ENCODE measurements at places on chromosomes 7 and 10.
A peak's percentile ranks its signal among the peaks of the same experiment; 100 is the strongest.

- DNase-seq, result no peak
Observed at GRCh38 chr10:77539147-77539935, 98.3 kb downstream of the KCNMA1 start.

DNA sequence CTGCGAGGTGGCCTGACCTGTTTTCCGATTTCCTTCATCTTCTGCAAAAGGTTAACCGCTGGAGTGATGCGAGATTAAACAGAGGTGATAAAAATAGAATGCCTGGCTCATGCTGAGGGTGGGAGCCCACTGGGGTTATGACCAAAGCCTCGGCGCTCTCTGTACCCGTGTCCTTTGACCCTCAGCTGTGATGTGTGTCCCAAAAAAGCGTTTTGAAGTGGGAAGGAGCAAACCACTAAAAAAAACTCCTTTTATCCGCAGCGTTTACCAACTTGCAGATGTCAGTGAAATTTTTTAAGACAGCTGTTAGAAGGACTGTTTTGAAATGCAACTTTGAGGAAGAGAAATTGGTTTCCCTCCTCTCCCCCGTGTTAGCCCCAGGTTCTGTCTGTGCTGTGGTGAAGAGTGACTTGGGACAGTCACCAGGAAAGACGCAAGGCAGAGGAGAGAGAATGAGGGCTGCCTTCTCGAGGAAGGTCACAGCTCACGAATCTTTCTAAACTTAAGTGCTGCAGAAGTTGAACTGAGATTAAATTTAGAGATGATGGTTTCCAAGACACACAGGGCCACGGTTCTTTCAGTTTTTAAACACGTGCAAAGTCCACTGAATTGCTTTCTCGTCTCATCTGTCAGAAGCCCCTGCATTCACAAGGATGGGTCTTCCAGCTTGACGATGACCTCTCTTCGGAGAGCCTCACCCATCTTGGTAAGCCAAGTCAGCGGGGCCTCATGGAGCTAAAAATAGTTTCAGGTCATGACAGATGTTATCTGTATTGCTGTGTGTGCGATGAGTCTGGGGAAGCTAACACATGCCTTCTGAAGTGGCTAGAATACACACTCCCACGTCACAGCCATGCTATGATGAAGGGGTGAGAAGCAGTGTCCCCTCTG lies 27.6 kb downstream of the AMZ1 start:
- no peak for DNase-seq

- no peak for DNase-seq
Observed at GRCh38 chr7:30246392-30246791, 38.0 kb upstream of the ZNRF2 start.

- DNase-seq, result no peak
Observed at GRCh38 chr7:144534196-144534595, 130.7 kb upstream of the NOBOX start.

DNA sequence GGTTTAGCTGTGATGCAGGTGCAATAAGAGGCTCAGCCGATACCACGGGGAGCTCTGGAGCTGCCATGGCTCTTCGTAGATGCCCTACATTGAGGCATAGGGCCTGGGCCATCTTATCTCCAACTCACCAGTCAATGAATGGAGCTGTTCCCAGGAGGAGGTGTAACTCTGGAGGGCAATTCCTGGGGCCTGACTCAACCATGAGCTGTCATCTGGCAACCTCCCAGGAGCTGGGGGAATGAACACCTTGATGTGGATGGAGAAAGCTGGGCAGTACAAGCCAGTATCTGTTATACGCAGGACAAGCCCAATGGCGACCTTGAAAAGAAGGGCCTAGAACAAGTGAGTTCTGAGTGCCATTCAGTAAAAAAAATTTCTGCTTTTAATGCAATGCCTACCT lies 224.0 kb upstream of the PLXDC2 start:
- DNase-seq, result peak; percentile 12

- no peak for DNase-seq
Observed at GRCh38 chr7:112779667-112780066, 10.5 kb downstream of the TMEM168 start.

- DNase-seq, result no peak
Observed at GRCh38 chr10:27861781-27862180, 116.2 kb upstream of the MKX start.

GRCh38 chr7:26965724-26966123 lies 101.3 kb upstream of the SKAP2 start:
- DNase-seq, result no peak

DNA sequence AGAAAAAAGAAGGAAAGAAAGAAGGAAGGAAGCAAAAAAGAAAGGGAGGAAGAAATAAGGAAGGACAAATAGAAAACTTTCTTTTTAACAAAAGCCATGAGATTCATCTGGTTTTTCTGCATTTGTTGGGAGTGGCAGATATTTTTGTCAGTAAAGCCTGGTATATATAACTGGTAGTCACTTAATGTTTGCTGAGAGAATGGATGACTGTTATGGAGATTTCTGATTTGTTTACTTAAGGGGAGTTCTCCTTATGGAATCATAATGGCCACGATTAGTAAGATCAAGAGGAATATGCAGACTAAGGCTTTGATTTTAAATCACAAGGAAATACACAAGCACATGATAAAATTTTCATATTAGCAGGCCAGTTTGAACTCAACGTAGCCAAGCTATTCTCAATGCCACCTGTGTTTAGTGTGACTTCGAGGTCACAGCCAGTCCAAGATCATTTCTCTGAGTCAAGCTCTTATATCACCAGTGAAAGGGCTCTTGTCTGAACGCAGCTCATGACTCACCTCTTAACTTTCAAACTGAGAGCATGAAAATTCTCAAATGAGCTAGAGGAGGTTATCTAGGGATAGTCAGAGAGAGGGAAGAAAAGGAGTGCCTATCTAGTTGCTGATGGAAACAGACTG lies 445.1 kb upstream of the ZMIZ1 start:
- DNase-seq, result peak; percentile 69

DNA sequence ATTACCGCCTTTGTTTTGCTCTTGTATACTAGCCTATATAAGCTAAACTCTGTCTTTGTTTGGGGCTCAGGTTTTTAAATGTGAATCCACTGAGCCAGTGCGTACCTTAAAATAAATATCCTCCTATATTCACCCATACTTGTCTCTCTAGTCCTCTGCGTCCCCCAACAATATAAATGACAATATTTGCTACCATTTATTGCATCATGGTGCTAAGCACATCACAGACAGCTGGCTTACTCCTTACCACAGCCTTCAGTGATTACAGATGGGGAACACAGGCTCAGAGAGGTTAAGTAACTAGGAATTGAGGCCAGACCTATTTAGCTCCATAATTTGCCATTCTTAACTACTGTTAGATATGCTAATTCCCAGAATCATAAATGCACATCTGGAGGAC lies 3.4 kb upstream of the ADCK2 start:
- DNase-seq, result no peak

- DNase-seq, result no peak
Observed at GRCh38 chr7:78769481-78770101, 683.9 kb downstream of the MAGI2 start.

DNA sequence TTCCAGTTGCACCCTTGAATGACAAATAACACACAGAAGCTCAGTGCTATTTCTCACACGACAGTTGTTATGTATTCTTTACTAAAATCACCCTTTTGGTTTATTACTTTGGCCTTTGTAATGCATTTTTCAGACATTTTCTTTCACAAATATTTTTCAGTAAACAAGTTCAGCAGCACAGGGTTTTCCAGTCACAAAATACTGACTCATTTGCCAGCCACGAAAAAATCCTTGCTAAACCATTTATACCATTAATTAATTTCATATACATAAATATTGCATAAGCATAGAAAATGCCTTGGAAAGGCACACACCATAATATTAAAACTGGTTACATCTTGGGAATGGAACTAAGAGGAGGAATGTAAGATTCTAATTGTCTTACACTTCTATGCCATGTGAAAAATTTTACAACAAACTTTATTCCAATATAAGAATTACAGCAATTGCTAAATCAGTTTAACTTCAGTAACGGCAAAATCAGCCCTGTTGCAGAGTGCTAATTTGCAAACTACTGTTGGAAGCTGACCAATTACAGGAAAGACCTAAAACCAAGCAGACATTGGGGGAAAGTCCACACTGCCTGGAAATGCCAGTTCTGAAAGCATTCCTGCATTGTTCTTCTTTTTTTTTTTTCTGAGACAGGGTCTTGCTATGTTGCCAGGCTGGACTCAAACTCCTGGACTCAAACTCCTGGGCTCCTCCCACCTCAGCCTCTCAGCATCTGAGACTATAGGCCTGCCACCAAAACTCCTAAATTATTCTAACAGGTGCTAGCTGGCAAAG lies 31.6 kb upstream of the PBLD start:
- no peak for DNase-seq

- DNase-seq, result no peak
Observed at GRCh38 chr7:13017881-13018280, 330.4 kb downstream of the ARL4A start.

DNA sequence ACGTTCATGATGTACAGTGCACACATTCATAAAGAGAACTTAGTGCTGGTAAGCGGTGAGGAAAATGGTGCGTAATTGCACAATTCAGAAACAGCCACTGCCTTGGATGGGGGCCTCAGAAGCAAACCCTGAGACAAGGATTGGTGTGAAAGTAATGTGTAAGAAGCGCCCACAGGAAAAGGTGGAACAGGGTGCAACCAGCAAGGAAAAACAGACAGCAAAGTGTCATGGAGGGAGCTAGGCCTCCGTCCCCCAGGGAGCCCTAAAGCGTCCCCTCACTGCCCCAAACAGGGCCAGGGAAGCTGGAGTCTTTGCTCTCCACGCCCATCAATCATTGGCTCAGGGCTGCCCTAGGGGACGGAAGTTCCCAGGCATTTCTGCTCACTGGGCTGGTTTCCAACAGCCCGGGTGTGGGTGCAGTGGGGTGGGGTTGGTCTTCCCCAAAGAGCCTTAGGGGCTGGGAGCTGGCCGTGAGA lies 9.6 kb upstream of the C10orf105 start:
- peak; percentile 50 for DNase-seq

- no peak for DNase-seq
Observed at GRCh38 chr7:45606931-45607330, 32.8 kb downstream of the ADCY1 start.

DNA sequence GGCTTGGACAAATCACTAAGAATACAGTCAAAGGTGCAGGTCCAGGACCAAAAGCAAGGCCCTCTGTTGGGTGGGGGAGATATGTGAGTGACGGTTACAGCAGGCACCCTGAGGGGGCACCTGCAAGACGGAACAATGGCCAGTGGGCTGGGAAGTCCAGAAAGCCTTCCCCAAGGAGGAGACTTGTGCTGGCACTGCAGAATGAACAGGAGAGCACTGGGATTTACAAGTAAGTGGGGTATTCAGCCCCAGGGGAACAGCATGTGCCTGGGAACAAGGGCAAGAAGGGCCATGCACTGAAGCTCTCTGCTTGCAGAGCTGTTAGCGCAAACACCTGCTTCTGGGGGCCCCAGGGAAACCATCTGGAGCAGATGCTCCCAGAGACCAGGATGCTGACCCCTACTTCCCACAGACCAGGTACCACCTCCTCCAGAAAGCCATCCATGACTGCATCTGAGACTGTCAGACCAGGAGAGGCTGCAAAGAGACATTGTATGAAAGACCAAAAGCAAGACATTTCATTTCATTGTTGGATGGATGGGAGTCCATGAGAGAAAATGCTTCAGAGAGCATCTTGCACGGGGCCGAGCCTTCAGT lies 24.6 kb upstream of the ZMIZ1 start:
- no peak for DNase-seq

GRCh38 chr7:137642031-137642430 lies 204.7 kb downstream of the DGKI start:
- DNase-seq, result no peak

DNA sequence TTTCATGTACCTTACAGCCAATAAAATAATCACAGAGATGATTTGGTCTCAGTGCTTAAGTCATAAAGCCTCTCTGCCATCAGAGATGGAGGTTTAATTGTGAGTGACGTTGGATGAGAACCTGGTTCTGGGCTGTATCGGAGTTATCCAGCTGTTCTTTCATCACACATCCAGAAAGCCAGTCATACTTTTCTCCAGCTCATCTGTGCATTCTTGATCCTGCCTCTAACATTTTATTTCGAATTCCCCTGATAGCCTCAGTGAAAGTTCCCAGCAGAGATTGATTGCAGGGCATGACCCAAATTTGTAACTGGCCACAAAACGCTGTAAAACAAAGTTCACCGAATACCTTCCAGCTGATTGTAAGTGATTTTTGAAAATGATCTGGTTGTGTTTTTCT lies 212.6 kb upstream of the HABP2 start:
- DNase-seq, result no peak

- no peak for DNase-seq
Observed at GRCh38 chr10:49296382-49296781, 2.6 kb upstream of the C10orf71 start.

GRCh38 chr10:132724446-132724845 lies 61.5 kb downstream of the NKX6-2 start:
- DNase-seq, result peak; percentile 77

DNA sequence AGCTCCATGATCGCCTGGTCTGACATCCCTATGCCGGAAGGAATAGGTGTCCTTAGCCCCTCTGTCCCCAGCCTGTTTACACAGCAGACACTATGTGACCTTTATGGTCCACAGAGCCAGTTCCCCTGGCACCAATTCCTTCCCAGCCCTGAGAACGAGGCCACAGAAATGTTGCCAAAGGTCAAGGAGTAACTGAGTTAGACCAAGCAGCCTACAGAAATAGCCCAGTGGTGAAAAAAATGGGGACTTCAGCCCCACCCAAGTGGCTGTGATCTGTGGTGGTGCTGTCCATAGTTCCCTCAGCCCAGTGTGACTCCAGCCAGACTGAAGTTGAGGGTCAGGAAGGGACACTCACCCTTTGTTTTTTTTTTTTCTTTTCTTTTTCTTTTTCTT lies 2.5 kb downstream of the PGAM2 start:
- no peak for DNase-seq

DNA sequence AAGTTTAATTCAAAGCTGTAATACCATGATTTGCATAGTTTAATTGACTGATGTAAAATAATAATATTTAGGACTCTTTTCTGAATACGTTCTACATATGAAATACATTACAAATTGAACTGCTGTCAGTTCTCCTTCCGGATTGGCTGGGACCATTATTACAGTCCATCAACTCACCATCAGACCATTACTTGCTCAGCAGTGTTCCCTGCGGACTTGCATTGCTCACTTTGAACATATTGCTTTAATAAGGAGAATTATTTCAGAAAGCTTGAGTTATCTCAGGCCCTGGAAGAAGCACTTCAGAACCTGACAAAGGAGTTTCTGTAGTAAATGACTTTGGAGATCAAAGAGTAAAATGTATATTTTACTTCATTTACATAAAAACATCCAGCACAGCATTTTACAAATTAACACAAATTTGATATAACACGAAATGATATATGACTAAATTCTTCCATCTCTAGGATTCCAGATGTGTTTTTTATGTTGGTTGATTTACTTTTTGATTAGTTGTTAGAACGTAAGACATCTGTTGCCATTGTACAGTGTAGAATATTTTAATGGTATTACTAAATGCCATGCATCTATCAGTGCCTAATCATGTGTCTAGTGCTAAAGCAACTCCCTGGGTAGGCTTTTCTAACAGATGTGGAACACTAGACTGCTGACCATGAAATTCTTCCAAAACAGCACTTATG lies 418.5 kb upstream of the SEMA3A start:
- no peak for DNase-seq

DNA sequence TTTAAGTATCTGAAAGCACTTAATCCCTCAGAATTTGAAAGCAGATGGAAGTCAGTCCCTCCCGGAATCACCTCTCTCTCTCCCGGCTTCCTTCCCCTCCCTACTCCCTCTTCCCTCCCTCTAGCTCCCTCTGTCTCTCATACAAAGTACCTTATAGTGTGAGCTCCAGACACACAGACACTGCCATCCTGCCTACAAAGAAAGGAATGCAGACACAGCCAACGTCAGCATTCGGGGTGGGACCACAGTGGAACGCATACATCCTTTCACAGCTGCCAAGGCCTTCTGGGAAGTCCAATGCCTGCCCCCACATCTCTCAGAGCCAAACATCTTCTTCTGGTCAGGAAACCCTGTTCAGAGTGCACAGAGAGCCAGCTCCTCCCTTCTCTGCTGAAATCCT lies 9.3 kb downstream of the NOD1 start:
- peak; percentile 81 for DNase-seq
